ENCODE measurements at places on chromosomes 1 and 21.

DNA sequence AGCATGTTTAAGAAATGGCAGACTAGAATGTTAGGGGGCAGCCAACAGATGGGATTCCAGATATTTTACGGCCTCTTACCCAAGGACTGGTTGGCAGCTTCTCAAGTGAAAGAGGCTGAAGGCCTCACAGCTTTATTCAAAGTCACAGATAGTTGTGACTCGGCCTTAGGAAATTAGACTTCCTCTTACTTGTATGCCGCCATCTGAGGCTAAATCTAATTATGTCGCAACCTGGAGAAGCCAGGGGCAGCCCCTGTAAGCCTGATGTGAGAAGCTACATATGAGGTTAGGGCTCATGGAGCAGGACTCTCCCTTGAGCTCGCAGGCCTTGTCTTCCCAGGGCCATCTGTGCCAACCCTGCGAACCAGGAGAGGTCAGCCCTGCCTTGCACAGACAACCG lies 352.5 kb downstream of the HHAT start:
- no peak overlapping the region for H3K4me3 ChIP-seq
- no peaks in the 10 kb centered on the region for H3K27me3 ChIP-seq
- no peak for DNase-seq
- no peak overlapping the region for H3K27ac ChIP-seq

DNA sequence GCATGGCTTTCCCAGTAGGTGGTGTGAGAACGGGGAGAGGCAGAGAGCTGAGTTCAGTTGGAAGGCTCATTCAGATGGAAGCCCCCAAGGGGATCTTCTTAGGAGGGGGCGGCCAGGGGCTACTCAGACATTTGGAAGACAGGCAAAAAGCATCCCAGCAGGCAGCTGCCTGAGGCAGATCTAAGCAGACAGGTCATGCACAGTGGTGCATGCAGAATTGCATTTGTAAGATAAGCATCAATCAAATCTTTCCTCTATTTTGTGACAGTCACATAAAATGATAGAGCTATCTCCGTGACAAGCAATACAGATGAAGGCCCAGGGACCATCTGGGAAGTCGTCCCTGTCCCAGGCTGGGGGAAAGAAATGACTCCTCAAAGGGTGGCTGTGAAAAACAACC lies 3.8 kb downstream of the RAB3B start:
- no peak overlapping the region for H3K27ac ChIP-seq
- no peak overlapping the region for H3K4me3 ChIP-seq
- H3K27me3 ChIP-seq, result peaks cover 11% of the 10 kb centered on the region
- peaks cover 15% of the 10 kb centered on the region for H3K4me1 ChIP-seq

GRCh38 chr1:41342774-41343355 lies 18.4 kb upstream of the FOXO6 start:
- H3K36me3 ChIP-seq, result no peaks in the 10 kb centered on the region
- no peak overlapping the region for H3K4me3 ChIP-seq
- H3K27me3 ChIP-seq, result peaks cover 4% of the 10 kb centered on the region
- H3K27ac ChIP-seq, result no peak overlapping the region

- H3K4me1 ChIP-seq, result no peaks in the 10 kb centered on the region
- no peak overlapping the region for H3K27ac ChIP-seq
- H3K4me3 ChIP-seq, result no peak overlapping the region
- no peaks in the 10 kb centered on the region for H3K36me3 ChIP-seq
- no peak for DNase-seq
Observed at GRCh38 chr1:38923607-38924006, 18.0 kb downstream of the RHBDL2 start.

DNA sequence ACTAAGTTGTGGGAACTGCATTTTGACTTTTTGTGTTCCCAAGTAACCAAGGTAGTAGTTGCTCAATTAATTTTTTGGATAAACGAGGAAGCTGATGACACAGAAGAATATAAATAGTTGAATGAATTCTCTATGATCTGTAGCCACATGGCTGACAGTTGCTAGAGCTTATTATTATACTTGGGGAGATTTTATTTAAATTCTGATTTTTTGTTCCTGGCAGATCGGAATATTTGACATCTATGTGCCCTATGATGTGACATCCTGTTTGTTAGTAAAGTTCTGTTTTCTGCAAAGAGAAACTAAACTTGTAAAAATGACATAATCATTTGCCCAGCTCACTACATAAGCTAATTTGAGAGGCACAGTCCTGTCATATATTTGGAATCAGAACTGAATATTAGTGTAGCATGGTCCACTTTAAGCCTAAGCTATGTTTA lies 9.7 kb upstream of the LYST start:
- no peak overlapping the region for H3K27ac ChIP-seq
- H3K27me3 ChIP-seq, result no peaks in the 10 kb centered on the region
- peaks cover 3% of the 10 kb centered on the region for H3K4me1 ChIP-seq
- no peak overlapping the region for H3K4me3 ChIP-seq
- no peaks in the 10 kb centered on the region for H3K36me3 ChIP-seq
- no peak for DNase-seq

All from endothelial cell (in vitro differentiated cells).